ENCODE measurements at places on chromosomes 3 and 15.
A peak's percentile ranks its signal among the peaks of the same experiment; 100 is the strongest.

DNA sequence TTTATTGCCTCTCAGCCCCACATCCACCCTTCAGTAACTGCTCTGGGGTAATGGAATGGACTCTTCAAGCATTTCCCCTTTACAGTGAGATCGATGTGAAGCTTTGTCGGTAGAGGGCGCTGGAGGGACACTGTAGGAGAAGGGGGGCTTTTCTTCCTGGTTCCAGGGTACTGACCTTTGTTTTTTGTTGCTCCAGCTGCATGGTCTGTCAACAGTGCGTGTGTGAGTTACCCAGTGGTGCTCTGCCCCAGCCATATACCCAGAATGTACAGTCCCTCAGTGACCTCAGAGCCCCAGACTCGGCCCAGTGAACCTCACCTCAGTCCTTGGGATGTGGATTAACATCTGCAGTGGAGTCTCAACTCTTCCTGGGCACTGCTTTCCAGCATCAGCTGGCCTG is 180.3 kb upstream of the TSC22D2 start:
- DNase-seq, result peak; percentile 78

DNA sequence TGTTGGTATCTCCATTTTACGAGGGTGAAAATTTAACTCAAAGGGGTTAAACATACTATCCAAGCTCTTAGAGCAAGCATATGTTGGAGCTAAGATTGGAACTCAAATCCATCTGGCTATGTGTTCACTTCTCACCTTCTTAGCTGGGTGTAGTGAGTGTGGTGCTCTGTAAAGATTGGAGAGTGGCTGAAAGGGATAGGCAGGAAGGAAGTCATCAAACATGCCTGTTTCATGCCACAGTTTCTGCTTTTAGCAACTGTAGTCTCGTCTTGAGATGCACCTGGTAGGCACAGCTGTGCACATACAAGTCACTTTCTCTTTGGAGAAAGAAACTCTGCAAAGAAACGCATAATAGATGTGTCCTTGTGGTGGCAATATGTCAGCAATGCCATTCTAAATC is 189.1 kb upstream of the MDFIC2 start:
- DNase-seq, result no peak

DNA sequence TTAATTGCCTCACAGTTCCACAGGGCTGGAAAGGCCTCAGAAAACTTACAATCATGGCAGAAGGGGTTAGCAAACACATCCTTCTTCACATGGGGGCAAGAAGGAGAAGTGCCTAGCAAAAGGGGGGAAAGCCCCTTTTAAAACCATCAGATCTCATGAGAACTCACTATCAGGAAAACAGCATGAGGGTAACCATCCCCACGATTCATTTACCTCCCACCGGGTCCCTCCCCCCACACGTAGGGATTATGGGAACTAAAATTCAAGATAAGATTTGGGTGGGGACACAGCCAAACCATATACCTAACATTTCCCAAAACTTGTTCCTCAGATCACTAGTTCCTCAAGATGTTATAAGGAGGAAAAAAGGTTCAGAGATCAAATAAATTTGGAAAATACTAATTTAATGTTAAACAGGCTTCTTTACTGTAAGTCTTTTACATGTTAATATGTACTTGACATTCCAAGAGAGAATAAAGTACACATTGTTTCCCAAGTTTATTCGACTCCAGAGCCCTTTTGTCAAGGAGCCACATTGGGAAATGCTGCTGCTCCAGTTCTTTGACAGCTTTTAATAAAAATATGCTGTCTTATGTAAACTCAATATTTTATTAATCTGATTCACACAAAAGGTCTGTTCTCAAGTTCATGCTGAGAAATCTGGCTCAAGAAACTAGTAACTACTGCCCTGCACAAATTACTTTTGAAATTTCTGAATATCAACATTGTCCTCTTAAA is 17.8 kb downstream of the HERC1 start:
- no peak for DNase-seq

GRCh38 chr3:27616031-27616430 is 106.1 kb downstream of the EOMES start:
- no peak for DNase-seq

- no peak for DNase-seq
These were observed 12.5 kb downstream of the ZBTB47 start for GRCh38 chr3:42666022-42666421.

DNA sequence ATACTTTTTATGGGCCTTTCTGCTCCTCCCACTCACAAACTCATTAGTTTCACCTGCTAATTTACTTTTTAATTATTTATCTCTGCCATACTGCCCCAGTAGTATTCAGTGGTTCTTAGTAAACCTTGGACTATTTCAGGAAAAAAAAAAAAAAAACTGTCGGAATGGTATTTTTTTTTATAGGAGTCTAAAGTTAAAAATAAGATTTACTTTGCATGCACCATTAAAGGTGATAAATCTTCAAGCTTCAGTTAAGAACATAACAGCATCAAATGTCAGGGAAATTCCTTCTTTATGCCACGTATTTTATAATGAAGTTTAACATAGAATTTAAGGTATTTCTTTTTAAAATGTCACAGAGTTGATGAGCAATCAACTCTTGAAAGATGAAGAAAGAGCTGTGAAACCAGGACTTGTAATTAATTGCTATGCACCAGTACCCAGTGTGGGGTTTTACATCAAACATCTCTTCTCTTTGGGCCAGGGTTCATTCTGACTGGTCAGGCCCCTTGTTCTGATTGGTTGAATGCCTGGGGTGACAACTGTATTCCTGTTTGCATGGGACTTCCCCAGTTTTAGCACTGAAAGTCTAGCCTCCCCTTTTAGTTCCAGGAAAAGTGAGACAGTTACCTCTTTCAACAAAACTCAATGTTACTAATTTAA is 40.3 kb upstream of the PTPRG start:
- no peak for DNase-seq

GRCh38 chr15:50390554-50391264 is 33.5 kb upstream of the USP8 start:
- DNase-seq, result no peak

- DNase-seq, result no peak
These were observed 105.2 kb downstream of the EPHA3 start for GRCh38 chr3:89212619-89213018.

GRCh38 chr15:92728266-92728665 is 72.7 kb upstream of the FAM174B start:
- DNase-seq, result no peak

DNA sequence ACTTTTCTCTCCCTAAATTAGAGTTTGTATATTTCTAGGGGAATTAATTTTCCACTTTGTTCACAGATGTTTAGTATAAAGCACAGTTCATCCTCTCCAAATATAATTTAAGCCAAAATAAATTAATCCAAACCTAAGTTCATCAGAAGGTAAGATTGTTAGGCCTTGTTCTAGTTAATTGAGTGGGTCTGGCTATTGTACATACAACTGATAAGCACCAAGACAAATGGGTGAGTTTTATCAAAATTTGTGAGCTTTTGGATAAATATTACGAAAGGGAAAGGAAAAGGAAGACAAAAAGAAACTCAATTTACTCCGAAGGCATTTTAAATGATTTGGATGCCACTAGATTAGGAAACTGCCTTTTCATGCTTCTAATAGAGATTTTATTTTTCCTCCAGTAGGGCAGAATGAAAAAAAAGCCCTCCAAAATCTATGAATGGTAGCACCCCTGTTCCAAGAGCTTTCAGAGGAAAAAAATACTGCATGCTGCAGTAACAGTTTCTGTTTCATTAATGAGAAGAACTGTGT is 304.0 kb downstream of the ZNF385D start:
- DNase-seq, result no peak

DNA sequence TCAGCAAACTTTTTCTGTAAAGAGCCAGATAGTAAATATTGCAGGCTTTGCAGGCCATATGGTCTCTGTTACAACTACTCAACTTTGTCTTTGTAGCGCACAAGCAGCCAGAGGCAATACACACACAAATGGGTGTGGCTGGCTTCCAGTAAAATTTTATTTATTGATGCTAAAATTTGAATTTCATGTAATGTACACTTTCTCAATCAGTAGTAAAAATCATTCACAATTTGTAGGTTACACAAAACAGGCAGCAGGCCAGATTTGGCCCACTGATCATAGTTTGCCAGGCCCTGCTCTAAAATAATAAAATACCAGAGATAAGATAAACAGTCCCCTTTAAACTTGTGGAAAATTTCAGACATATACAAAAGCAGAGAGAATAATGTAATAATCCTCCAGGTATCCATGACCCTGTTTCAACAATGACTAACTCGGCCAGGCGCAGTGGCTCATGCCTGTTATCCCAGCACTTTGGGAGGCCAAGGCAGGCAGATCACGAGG is 330.3 kb downstream of the SHQ1 start:
- DNase-seq, result no peak

- no peak for DNase-seq
These were observed 459.9 kb downstream of the RAP2B start for GRCh38 chr3:153621953-153622352.

GRCh38 chr3:30688776-30689641 is 82.6 kb downstream of the TGFBR2 start:
- peak; percentile 44 for DNase-seq

GRCh38 chr15:46315434-46315833 is 680.6 kb downstream of the SQOR start:
- no peak for DNase-seq

DNA sequence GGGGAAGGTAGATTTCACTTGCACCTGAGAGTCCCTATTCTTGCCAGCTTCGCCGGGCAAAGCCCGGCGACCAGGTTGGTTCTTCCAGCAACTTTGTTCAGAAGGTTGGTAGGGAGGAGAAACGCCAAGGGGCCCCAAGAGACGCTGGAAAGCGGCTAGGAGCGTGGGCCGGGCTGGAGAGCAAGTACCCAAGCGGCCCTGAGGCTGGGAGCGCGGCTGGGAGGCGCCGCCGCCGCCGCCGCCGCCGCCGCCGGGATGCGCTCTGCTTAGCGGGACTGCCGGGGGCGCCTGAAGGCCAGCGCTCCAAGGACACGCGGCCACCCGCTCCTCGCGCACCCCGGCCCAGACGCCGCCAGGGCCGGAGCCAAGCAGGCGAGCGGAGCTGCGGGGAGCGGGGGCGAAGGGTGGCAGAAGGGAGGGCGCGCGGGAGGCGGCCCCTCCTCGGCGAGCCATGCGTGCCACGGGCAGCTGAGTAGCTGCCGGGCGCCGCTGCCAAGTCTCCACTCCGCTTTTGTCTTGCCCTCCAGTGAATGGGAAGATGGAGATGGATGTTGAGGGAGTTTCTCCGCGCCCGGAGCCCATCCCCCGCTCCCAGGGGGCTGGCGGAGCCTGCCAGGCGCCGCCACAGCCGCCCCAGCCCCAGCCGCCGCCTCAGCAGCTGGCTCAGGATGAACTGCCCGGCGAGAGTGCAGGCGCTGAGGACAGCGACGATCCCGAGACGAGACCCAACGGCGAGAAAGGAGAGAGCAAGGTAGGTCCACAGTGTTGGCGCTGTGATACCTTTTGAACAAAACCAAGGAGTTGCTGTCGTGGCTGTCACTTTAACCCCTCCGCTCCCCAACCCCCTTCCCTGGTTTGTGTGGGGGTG is 227.4 kb upstream of the AZI2 start:
- DNase-seq, result peak; percentile 7

DNA sequence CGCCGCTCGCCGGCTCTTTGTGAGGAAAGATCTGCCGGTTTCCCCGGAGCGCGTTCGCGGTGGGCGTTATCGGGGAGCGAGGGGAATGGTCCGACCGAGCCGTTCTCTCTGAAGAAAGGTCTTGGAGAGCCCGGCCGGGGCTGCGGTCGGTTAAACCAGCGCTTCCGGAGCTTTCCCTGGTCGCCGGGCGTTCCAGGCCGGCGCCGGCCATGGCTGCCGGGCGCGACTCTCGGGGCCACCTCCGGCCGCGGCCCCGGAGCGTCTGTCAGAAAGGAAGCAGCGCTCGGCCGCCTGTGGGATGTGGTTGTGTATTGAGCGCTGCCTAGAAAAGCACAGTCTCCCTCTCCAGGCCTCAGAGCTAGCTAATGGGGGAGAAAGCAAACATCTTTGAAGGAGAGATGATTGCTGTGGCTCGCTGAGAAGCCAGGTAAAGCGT is 731 bp downstream of the FYTTD1 start:
- DNase-seq, result peak; percentile 58

GRCh38 chr15:51190424-51191068 is 95.8 kb upstream of the TNFAIP8L3 start:
- DNase-seq, result no peak

GRCh38 chr3:35721628-35722027 is 82.3 kb downstream of the ARPP21 start:
- no peak for DNase-seq

GRCh38 chr15:44667039-44667360 is 3.5 kb upstream of the SPG11 start:
- DNase-seq, result no peak

DNA sequence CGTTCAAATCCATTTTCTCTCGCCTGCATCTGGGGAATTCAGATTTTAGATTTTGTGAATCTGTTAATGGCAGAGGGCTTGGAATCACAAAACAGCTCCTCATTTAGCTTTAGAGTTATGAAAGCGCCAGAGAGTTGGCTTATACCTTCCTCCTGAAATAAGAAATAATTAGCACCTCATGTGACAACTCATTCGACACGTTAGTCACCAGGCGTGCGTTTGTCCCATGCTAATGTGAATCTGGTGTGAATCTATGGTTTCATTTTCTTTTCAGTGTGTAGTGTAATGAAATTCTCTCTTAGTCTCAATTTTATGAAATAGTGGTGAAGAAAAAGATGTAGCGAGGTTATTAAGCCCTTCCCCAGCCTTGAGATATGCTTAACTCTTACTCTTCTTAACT is 89.4 kb downstream of the EDEM1 start:
- DNase-seq, result no peak

- DNase-seq, result no peak
These were observed 636.2 kb downstream of the NAALADL2 start for GRCh38 chr3:175495331-175495730.

DNA sequence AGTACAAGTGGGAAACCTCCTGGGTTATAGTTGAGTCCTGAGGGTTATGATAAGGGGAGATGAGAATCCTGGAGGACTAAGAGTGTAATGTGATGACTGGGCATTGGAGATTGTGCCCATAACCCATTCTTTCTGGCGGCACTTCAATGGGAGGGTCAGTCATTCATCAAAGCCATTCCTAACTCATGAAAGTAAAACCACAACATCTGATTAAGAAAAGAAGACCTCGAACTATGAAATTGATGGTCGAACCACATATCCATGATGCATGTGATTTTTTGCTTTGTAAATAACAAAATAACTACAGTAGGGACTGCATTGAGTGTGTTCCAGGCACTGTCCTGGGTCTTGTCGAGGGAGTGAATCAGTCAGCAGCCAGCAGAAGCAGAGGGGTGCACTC is 215.1 kb downstream of the SHQ1 start:
- peak; percentile 26 for DNase-seq

- DNase-seq, result no peak
These were observed 211.3 kb downstream of the TBC1D2B start for GRCh38 chr15:77866186-77866585.

- DNase-seq, result peak; percentile 19
These were observed 101.0 kb upstream of the IGSF10 start for GRCh38 chr3:151561878-151562277.

DNA sequence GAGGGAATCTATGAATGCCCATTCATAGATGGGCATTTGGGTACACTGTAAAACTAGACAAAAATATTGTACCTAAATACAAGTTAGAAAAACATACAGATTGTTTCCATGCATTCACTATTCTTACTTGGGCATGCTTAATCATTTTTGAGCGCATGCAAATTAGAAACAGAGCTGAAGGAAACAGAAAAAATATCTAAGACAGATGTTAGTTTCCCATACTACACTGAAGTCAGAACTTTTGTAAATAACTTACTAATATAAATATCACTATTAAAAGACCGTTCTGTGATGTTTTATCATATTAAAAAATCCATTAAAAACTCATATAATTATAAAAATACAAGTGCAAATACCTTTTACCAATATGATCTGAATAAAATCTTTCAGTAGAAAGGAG is 58.7 kb downstream of the GOLIM4 start:
- no peak for DNase-seq

Data from fibroblast of skin of right quadriceps (primary cell).